ENCODE measurements at places on chromosomes 3 and 15.

DNA sequence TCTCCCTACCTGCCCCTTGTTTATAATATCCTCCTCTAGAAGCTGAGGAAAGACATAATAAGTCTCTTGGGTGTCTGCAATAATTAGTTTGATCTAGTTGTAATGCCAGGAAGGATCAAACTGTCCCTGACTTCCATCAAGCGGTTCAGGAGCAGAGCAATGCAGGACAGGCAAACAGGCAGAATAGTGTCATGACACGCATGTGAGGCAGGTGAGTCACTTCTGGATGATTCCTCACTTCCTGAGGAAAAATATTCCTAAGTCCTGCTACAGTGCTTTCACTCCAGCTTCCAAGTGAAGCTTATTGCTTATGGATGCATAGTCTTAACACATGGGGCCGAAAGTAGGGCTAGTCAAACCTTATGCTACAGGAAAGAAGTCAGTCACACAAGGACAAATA lies 85.8 kb downstream of the GREM1 start:
- no peak for DNase-seq

DNA sequence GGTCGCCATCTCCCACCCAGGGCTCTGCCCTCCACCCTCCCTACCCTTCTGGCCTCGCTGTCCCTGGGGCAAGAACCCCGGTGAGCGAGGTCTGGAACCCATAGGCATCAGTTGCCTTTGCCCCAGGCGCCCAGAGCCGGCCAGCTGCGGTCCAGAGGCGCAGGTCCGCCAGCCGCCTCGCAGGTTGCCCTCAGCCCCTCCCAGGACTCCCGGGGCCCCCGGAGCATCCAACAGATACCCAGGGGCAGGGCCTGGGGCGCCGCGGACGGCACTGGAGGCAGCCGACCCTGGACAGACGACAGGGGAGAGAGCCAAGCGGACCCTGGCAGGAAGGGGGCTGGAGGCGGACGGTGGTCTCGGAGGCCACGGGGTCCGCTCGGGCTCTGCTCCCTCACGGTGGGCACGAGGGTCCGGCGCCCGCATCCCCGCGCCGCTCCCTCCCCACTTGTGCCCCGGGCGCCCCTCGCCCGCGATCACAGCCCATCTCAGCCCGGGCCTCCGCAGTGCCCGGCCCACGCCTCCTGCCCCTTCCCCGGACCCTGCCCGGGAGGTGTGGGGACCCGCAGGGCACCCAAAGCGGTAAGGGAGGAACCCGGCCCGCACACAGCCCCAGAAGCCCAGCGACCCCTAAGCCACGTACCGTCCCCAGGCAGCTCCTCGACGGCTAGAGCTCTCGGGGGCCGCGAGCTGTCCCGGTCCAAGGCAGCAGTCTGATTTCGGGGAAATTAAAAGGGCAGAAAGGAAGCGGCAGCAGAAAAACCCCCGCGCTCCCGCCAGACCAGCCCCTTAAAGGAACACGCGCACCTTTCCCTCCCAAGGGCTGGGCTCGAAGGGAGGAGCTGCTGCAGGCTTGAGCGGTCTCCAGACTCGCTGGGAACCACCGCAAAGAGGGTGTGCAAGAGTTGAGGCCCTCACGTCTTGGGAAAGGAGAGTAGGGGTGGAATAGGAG lies at the start of gene HAPLN3:
Gene HAPLN3 (minus strand): TSS at position 726 of the 949 bp plus-strand sequence. CDS start 8,246 bp downstream, outside the sequence.
- DNase-seq: peak; percentile 57

- no peak for DNase-seq
Measured at GRCh38 chr3:51395493-51396213, 4.6 kb downstream of the RBM15B start.

- DNase-seq: no peak
Measured at GRCh38 chr3:48619541-48620524, 1.7 kb downstream of the TMEM89 start.

DNA sequence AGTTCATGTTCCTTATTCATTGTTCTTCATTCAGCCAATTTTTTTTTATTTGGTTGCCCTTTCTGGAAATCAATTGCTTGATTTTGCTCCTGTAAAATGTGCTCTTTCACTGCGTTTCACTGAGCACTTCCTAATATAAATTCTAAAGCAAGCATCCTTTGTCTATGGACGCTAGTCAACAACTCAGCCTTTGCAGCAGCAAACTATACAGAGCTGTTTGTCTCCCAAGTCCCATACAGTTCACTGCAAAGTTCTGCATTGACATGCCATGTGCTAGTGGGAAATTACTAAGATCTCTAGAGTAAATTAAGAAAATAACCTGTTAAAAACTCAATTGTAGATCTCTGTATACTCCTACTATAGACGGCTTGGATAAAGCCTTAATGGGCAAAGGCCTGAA lies 130.1 kb upstream of the BHLHE40 start:
- DNase-seq: no peak

DNA sequence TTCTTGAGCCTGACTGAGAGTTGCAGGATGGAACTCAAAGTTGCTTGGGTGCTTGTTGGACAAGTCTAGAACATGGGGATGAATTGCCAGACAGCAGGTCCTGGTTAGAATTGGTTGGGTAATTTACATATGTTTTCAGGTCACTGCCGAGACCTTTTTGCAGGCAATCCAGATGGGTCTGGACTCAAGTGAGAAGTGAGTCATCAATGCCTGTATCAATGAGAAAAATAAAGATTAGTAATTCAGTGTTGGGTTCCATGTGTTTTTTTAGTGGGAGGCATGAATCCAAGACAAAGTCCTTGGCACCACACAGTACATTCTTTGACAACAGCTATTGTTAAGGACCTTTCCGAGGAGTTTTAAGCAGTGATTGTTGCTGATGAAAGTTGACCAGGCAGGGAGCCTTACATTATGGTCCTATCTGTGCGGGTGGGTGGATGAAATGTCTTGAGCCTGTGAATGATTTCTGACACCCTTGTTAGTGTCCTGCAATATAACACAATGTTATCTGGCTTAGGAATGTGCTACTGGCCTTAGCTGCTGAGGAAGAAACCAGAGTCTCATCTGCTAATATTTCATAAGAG lies 77.7 kb downstream of the CRYGS start:
- no peak for DNase-seq

GRCh38 chr3:35042210-35042991 lies 596.9 kb upstream of the ARPP21 start:
- DNase-seq: no peak

- no peak for DNase-seq
Measured at GRCh38 chr3:189138901-189139610, 32.7 kb upstream of the TPRG1 start.

GRCh38 chr3:58659051-58659675 lies 7.4 kb downstream of the FAM3D start:
- no peak for DNase-seq

DNA sequence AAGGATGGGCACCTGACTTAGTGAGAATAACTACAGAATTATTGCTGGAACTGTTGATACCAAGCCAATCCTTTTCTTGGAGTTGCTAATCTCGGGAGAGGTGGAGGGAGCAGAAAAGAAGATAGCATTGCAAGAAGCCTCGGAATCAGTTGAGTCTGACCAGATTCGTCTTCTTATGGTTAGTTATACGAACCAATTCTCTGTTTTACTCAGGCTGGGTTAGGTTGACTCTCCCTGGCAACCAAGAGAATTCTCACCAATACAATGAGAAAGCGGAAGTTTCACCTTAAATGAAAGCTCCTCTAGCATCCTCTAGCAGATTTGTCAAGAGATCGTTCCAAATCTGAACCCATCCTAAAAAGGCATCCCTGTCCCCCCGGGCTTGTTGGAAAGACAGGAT lies 43.5 kb upstream of the UBE2E1 start:
- no peak for DNase-seq

DNA sequence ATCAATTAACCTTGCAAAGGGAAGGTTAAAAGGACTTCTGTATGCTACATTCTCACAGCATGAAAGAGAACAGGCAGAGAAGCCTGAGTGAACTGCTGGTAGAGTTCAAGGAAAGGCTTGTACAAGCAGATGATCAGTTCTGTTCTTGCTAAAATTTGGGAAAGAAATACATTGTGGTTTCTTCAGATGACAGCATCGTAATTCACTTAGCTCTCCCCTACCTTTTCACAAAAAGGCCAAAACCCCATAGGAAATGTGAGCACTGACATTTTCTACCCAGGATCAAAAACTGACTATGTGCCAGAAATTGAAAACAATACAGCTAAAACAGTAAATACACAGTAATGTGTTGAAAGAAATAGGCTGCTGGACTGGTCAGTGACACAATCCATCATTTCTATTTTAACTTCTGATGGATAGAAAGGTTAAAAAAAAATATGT lies 216.4 kb downstream of the DPH6 start:
- DNase-seq: no peak

DNA sequence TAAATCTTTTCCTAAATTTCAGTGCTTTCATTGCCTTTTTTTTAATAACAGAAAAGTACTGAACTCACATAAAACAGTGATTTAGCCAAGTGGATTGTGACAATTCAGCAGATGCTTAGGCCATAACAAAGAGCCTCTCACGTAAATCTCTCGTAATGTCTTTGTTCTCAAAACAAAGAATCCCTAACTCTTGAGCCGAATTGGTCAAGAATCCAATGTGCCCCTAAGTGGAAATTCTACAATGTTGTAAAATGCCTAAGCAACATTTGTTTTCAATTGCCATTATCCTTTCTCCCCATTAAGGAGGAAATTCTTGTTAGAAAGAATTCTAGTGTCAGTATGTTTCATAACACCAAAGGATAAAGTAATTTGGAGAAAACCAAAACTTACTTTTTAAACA lies 235.7 kb upstream of the THBS1 start:
- no peak for DNase-seq

GRCh38 chr3:65783117-65783516 lies 255.6 kb downstream of the MAGI1 start:
- no peak for DNase-seq

DNA sequence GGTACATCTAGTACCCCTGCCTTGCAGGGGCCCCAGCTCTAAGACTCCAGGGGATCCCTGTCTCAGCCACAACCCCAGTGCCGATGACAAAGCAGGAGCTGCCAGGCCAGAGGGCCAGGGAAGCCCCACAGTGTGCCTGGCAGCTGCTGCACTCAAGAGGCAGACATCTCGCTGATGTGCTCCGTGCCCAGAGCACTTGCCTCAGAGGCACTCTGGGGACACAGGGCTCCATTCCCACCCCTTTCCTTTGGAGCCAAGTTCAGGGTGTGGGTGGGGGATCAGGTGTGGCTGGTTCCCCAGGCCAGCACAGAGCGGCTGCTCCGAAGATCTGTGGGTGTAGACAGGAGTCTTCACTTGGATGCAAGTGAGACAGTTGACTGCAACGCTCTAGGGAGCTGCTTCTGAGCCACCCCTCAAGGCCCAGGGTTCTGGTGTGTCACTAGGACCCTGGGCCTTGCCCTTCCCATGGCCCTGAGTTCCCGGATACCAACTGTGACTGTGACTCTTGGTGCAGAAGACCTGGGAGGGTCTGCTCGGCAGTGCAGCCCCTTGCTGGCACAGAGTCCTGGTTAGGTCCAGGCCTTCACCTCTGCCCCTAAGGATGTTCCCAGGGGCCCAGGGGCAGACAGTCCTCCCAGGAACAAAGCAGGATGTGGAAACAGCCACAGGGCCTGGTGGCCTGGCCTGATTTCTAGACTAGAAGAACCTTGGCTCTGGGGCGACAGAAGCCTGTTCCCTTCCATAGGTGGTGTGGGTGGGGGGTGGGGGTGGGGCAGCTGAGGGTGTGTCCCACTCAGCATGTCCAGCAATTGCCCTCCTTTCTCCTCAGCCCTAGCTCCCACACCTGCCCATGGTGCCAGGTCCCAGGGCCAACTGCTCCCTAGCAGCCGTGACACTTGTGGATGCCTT lies 2.5 kb downstream of the NT5DC2 start:
- DNase-seq: no peak

DNA sequence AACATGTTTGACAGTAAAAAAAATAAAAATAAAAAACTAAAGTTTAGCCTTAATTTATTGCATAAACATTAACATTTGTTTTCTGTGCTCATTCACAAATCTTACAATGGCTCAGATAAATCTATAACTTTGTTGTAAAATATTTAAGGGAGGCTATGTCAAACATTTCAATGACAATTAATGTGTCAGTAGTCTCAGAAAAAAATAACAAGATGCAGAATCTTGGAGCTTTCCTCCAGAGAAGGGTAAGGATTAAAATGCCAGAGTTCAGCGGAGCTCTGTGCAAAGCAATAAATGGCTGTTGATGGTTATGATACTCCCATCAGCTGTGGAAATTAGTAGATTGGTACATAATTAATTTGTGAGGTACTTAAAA lies 20.0 kb upstream of the CAPN7 start:
- DNase-seq: no peak

DNA sequence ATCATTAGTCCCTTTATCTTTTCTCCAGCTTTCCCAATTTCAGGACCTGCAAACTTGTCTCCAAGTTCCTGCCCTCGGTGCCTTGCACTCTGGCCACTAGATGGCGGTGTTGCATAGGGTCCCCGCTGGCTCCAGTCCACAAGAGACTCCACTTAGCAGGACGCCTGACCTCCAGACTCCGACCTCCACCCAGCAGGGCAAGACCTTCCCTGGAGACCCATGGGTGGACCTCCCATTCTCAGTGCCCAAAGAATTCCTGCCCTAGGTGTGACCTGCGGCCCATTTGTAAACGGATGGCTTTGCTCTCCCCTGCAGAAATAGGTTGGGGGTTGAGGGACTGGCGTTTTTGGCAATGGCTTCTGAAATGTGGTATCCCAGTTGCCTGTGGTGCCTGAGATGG lies 82.6 kb downstream of the LSM3 start:
- DNase-seq: peak; percentile 75

GRCh38 chr15:72318408-72318942 lies 1.5 kb downstream of the CELF6 start:
- no peak for DNase-seq

GRCh38 chr15:33396475-33396874 lies 85.7 kb downstream of the RYR3 start:
- no peak for DNase-seq

GRCh38 chr15:69951898-69952555 lies 145.7 kb downstream of the TLE3 start:
- no peak for DNase-seq

DNA sequence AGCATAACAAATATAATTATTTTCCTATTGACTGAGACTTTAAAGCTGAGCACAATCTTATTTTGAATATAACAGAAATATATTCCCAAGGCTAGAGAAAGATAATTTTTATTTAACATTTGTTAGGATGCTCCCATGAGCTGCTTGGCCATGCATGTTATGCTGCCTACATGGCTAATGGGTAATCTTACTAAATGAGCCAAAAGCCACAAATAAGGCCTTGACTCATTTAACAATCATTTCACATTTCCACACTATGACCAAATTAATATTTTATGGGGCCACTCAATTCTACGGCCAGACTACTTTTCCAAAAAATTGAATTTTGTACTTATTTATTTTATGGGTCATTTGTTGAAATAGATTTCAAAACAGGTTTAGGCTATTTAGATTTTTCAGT lies 141.7 kb downstream of the MEIS2 start:
- no peak for DNase-seq

- DNase-seq: no peak
Measured at GRCh38 chr15:75779504-75779903, 63.7 kb upstream of the UBE2Q2 start.

DNA sequence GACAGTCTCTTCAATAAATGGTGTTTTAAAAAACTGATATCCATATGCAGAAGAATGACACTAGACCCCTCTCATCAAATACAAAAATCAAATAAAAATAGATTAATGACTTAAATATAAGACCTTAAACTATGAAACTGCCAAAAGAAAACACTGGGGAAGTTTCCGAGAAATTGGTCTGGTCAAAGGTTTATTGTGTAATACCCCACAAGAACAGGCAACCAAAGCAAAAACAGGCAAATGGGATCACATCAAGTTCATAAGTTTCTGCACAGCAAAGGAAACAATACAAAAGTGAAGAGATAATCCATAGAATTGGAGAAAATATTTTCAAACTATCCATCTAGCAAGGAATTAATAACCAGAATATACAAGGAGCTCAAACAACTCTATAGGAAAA lies 126.2 kb downstream of the GOLIM4 start:
- DNase-seq: no peak

Measured in CD4-positive, alpha-beta T cell treated with Interleukin-15 for 4 hours (primary cell).